ENCODE measurements at places on chromosomes 7 and 10.

DNA sequence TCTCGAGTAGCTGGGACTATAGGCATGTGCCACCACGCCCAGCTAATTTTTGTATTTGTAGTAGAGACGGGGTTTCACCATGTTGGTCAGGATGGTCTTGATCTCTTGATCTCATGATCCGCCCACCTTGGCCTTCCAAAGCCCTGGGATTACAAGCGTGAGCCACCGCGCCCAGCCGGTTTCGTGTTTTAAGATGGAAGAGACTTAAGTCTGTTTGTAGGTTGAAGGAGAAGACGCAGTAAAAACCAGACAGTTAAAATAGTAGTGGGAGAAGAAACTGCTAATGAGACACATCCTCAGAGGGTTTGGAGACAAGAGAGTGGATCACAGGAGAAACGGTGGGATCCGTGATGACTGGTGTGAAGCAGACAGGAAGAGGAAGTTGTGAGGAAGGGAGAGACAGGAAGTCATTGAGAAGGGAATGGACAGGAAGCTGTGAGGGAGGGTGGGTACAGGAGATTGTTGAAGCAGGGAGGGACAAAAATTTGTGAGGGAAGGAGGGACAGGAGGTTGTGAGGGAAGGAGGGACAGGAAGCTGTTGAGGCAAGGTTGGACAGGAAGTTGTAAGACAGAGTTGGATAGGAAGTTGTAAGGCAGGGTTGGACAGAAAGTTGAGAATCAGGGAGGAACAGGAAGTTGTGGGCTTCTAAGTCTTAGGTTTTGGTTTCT is 115.5 kb downstream of the WDFY4 start:
- H3K4me3 ChIP-seq: no peak overlapping the region
- H3K27me3 ChIP-seq: peaks cover 4% of the 10 kb centered on the region
- no peak for DNase-seq
- no peaks in the 10 kb centered on the region for H3K4me1 ChIP-seq
- no peak overlapping the region for H3K27ac ChIP-seq

- H3K36me3 ChIP-seq: no peaks in the 10 kb centered on the region
- peak; percentile 57 for DNase-seq
- no peak overlapping the region for H3K27ac ChIP-seq
- H3K27me3 ChIP-seq: no peaks in the 10 kb centered on the region
- peaks cover 8% of the 10 kb centered on the region for H3K4me1 ChIP-seq
These were observed 60.9 kb downstream of the ARMC3 start for GRCh38 chr10:22988581-22989360.

GRCh38 chr7:122300956-122301833 is 3.4 kb downstream of the FEZF1 start:
- no peak for DNase-seq
- no peaks in the 10 kb centered on the region for H3K36me3 ChIP-seq

DNA sequence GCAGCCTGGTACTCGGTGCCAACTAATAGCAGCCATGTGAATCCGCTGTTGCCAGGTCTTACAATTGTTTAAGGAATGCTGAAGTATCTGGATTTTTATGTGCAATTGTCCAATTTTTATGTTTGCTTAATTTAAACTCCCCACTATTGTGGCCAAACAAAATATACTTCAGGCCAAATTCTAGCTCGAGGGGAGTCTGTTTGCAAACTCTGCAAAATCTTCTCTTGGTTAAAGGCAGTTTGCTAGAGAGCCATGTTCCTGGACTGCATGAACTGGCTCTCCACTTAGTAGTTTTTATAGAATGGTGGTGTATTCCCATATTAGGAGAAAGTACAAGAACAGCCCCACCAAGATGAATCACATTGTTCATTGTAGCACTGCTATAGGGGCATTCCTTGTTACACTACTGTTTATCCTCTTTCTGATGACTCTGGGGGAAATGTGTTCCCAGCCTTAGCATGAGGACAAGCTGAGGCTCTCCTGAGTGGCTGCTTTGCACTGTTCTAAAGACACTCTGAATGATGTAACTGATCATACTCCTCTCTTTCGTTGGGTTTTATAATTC is 178.0 kb upstream of the GLI3 start:
- no peaks in the 10 kb centered on the region for H3K27me3 ChIP-seq
- H3K4me3 ChIP-seq: no peak overlapping the region
- no peak overlapping the region for H3K27ac ChIP-seq

- H3K4me3 ChIP-seq: no peak overlapping the region
- no peak for DNase-seq
- H3K27me3 ChIP-seq: no peaks in the 10 kb centered on the region
- no peak overlapping the region for H3K27ac ChIP-seq
- H3K36me3 ChIP-seq: peaks cover 2% of the 10 kb centered on the region
These were observed 212.2 kb downstream of the TNS3 start for GRCh38 chr7:47369736-47370135.

- no peak overlapping the region for H3K4me3 ChIP-seq
- no peak for DNase-seq
- H3K36me3 ChIP-seq: no peaks in the 10 kb centered on the region
- no peaks in the 10 kb centered on the region for H3K4me1 ChIP-seq
- H3K27me3 ChIP-seq: no peaks in the 10 kb centered on the region
These were observed 81.6 kb downstream of the DNAJB6 start for GRCh38 chr7:157418204-157419034.

- no peaks in the 10 kb centered on the region for H3K36me3 ChIP-seq
- peak; percentile 41 for DNase-seq
- H3K4me3 ChIP-seq: no peak overlapping the region
- H3K4me1 ChIP-seq: no peaks in the 10 kb centered on the region
- H3K27me3 ChIP-seq: no peaks in the 10 kb centered on the region
These were observed 132.8 kb downstream of the DYNC1I1 start for GRCh38 chr7:95905167-95905566.

DNA sequence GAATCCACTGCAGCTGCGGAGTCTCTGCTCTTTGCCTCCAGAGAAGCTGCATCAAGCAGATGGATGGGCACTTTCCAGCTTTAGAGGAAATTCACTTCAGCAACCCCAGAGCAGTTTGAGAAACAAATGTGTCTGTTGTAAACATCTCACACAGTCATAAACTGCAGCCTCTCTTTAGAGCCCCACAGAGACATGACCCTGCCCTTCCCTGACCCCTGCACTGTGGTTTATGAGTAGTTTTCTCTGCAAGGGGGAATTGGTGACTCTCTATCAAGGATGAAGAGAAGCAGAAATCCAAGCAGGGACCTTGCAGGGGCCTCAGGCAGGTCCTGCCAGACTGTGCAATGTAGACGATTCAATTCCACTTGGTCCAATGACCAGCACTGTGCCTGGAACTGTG is 160.2 kb downstream of the SH2D4B start:
- H3K36me3 ChIP-seq: no peaks in the 10 kb centered on the region
- no peaks in the 10 kb centered on the region for H3K4me1 ChIP-seq
- H3K27ac ChIP-seq: no peak overlapping the region
- no peak overlapping the region for H3K4me3 ChIP-seq
- DNase-seq: no peak

DNA sequence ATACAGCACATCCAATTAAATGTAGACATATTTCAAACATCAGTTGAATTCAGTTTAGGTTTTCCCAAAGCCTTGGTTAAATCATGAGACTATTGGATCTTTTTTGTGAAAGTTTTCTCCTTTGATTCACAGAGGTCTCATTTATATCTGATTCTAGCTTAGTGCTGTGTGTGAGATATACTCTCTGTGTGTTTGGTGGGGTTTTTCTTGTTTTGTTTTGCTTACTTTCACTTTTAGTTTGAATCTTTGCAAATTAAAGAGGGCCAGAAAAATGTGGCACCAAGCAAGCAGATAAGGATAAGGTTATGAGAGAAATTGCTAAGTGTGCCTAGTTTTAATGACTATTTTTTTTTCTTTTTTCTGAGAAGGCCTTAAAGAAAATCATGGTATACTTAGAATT is 12.6 kb upstream of the OR6B1 start:
- no peaks in the 10 kb centered on the region for H3K36me3 ChIP-seq
- H3K27me3 ChIP-seq: no peaks in the 10 kb centered on the region
- H3K27ac ChIP-seq: no peak overlapping the region
- no peak overlapping the region for H3K4me3 ChIP-seq
- DNase-seq: no peak

GRCh38 chr7:82429408-82429807 is 14.2 kb downstream of the CACNA2D1 start:
- H3K4me1 ChIP-seq: no peaks in the 10 kb centered on the region
- no peaks in the 10 kb centered on the region for H3K27me3 ChIP-seq
- no peak overlapping the region for H3K27ac ChIP-seq
- DNase-seq: no peak
- no peaks in the 10 kb centered on the region for H3K36me3 ChIP-seq

DNA sequence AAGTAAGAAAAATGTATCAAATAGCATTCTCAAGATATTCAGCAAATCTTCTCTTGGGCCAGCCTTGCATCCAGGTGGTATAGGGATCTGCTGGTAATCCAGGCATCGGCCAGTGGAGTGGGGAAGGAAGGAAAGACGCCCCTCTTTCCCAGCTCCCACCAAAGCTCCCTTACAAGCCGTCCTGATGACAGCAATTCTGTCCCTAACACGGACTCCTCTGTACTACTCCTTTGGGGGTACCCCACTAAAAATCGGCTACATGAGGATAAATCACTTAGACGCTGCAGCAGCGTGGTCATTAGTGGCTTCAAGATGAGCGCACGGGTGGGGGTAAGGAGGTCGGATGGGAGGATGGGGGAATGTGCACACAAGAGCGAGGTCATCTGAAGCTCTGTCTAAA is 24.7 kb upstream of the NUB1 start:
- H3K27me3 ChIP-seq: no peaks in the 10 kb centered on the region
- H3K4me3 ChIP-seq: no peak overlapping the region
- H3K36me3 ChIP-seq: no peaks in the 10 kb centered on the region
- H3K4me1 ChIP-seq: no peaks in the 10 kb centered on the region
- DNase-seq: no peak

DNA sequence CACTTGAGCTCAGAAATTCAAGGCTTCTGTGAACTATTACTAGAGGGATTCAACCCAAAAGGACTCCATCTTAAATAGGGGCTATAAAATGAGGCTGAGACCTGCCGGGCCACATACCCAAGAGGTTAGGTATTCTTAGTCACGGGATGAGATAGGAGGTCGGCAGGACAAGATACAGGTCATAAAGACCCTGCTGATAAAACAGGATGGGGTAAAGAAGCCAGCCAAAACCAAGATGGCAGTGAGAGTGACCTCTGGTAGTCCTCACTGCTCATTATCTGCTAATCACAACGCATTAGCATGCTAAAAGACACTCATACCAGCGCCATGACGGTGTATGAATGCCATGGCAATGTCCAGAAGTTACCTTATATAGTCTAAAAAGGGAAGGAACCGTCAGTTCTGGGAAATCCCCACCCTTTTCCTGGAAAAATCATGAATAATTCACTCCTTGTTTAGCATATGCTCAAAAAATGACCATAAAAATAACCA is 101.2 kb upstream of the TRIM24 start:
- no peak for DNase-seq
- 0 out of 2 replicates have a peak, but pooled peaks cover 5% of the 10 kb centered on the region for H3K4me1 ChIP-seq

DNA sequence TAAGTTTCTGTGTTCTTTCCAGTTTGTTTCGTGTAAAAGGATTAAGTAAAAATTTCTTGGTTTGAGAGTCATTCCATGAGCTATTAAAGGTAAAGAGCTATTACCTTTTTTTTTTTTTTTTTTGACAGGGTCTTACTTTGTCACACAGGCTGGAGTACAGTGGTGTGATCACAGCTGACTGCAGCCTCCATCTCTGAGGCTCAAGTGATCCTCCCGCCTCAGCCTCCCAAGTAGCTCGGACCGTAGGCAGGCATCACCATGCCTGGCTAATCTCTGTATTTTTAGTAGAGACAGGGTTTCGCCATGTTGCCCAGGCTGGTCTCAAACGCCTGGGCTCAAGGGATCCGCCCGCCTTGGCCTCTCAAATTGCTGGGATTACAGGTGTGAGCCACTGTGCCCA is 1.4 kb downstream of the SMKR1 start:
- DNase-seq: no peak
- no peaks in the 10 kb centered on the region for H3K36me3 ChIP-seq
- H3K27me3 ChIP-seq: no peaks in the 10 kb centered on the region
- peaks cover 5% of the 10 kb centered on the region for H3K4me1 ChIP-seq
- no peak overlapping the region for H3K27ac ChIP-seq

GRCh38 chr7:105806592-105807447 is 69.6 kb downstream of the ATXN7L1 start:
- H3K36me3 ChIP-seq: no peaks in the 10 kb centered on the region
- peaks cover 18% of the 10 kb centered on the region for H3K4me1 ChIP-seq
- no peak overlapping the region for H3K4me3 ChIP-seq
- H3K27me3 ChIP-seq: no peaks in the 10 kb centered on the region
- no peak for DNase-seq

- no peaks in the 10 kb centered on the region for H3K27me3 ChIP-seq
- no peak for DNase-seq
- H3K4me3 ChIP-seq: no peak overlapping the region
- no peak overlapping the region for H3K27ac ChIP-seq
- no peaks in the 10 kb centered on the region for H3K36me3 ChIP-seq
These were observed 43.2 kb downstream of the VAX1 start for GRCh38 chr10:117094856-117095255.

- H3K27me3 ChIP-seq: no peaks in the 10 kb centered on the region
- H3K36me3 ChIP-seq: no peaks in the 10 kb centered on the region
- peak overlapping the region; percentile 62 for H3K27ac ChIP-seq
- peaks cover 31% of the 10 kb centered on the region for H3K4me1 ChIP-seq
- no peak overlapping the region for H3K4me3 ChIP-seq
These were observed 91.2 kb downstream of the NHLRC2 start for GRCh38 chr10:113945687-113946085.

GRCh38 chr7:3082831-3083230 is 39.2 kb upstream of the CARD11 start:
- H3K36me3 ChIP-seq: no peaks in the 10 kb centered on the region
- 0 out of 2 replicates have a peak, but pooled peaks cover 5% of the 10 kb centered on the region for H3K4me1 ChIP-seq
- no peaks in the 10 kb centered on the region for H3K27me3 ChIP-seq
- no peak overlapping the region for H3K27ac ChIP-seq

DNA sequence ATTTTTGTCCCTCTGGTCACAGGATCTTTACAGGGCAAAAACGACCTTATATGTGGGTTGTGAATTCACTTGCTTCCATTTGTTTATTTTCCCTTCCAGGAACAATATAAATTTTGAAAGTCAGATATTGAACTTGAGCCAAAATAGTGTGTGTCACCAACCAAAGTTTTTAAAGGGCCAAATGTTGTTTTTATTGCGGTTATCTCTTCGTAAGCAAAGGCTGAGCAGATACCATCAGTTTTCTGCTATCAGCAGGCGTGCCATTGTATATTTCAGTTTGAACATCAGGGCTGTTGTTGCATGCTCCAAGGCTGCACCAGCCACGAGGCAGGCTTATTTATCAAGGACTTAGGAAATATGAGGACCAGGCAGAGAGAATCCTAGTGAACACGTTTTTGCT is 160.3 kb downstream of the PAXIP1 start:
- no peaks in the 10 kb centered on the region for H3K27me3 ChIP-seq
- no peak overlapping the region for H3K4me3 ChIP-seq
- DNase-seq: no peak
- no peaks in the 10 kb centered on the region for H3K36me3 ChIP-seq
- 0 out of 2 replicates have a peak, but pooled peaks cover 5% of the 10 kb centered on the region for H3K4me1 ChIP-seq
